CMK (cell line): ENCODE measurements at places on chromosomes 3 and 15.
A peak's percentile ranks its signal among the peaks of the same experiment; 100 is the strongest.

DNA sequence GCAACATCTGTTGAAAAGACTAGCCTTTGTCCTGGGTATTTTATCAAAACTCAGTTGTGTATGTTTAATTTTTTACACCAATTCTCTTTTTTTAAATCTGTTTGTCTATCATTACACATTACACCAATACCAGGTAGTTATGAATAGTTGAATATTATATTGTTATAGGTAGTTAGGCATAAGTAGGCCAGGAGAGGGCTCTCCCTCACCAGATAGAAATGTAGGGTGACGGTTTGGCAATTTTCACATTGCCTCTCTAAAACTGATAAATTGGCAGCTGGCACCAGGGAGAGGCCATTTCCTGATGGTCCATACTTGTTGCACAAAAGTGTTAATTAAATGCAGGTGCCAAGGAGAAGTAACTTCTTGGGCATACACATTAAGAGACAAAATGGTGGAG is 483.1 kb upstream of the EPHA6 start:
- DNase-seq: no peak

GRCh38 chr15:78712797-78713515 is 71.9 kb upstream of the CHRNB4 start:
- DNase-seq: no peak

DNA sequence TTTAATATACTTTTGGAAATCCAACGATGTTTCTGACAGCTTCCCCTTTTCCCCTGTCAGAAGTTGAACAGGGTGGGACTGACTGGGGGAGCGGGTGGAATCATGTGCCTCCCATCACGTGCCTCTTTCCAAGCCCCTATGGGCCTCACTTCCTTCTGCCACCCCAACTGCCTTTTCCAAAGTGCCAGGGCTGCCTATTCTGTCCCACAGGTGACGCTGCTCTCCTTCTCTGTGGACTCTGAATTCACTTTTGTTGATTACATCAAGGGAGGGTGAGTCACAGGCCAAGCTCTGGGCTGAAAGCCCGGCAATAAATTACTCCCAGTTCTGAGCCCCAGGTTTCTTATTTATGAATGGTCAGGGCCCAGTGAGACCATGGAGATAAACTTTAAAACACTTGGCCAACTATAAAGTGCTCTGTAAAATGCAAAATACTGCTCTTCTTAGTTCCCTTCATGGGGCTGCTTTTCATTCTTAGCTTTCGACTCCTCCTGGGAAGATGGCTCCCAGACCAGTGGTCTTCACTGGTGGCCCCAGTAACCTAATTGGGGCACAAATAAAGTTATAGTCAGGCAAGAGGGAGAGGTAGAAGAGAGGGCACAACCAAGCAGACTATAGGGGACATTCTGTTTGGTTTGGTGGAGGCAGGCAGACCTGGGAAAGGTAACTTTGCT is 12.3 kb downstream of the CPNE9 start:
- DNase-seq: no peak

GRCh38 chr3:107848351-107848915 is 242.4 kb downstream of the CD47 start:
- DNase-seq: no peak

- no peak for DNase-seq
Measured at GRCh38 chr3:122183521-122183892, at the start of gene CASR. CASR (plus strand) TSS chr3:122183668; CDS start chr3:122254190, 70,522 bp downstream.

- DNase-seq: no peak
Measured at GRCh38 chr3:62496503-62496902, 123.2 kb upstream of the FEZF2 start.

- DNase-seq: no peak
Measured at GRCh38 chr3:70702132-70702531, 389.7 kb upstream of the MDFIC2 start.

DNA sequence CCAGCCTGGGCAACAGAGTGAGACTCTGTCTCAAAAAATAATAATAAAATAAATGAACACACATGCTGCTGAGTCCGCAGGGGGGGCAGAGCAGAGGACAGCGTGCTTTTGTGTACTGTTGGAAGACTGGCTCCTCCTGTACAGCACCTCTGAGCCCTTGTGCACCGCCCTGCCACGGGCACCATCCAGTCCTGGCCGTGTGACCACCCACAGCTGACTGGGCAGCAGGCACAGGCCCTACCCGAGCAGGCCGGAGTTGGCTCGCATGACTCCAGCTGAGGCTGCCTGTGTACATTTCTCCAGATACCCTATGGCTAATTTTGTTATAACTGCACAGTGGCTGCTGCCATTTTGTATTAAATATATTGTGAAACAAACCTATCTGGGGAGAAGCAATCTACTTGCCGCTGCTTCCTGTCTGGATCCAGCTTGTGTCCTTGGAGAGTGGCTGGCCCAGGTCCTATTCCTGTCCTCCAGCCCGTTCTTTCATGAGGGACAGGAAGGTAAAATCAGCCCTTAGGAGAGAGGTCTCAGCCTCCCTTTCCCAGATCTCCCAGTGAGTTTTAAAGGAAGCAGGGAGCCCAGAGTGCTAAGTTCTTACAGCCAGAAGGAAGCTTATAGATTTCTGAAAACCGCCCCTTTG is 14.6 kb downstream of the IVD start:
- no peak for DNase-seq

DNA sequence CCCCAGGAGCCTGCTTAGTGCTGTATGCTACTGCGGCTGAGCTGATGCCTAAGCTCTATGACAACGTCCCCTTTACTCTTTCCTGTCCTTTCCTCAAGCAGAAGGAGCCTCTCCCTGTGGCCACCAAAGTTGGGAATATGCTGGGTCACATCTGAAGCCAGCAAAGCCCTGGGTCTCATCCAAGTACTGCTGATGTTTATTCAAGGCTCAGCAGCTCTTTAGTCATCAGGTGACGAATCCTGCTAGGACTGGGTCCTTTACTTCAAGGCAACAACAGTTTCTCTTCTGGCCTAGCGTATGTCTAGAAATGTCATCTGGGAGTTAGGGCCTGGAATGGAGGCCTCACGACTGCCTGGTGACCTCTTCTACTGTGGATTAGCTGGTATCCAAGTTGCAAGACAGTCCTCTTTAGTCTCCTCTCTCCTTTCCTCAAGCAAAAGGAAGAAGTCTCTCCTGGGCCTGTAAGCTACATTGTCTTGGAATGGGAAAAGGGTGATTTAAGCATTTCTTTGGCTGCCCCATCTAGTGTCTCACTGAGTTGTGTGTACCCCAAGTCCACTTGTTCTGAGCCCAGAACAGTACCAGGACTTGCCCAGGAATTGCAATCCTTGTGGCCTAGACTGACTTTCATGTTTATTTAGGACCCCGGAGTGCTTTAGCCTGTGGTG is 63.9 kb downstream of the TNFAIP8L3 start:
- no peak for DNase-seq

DNA sequence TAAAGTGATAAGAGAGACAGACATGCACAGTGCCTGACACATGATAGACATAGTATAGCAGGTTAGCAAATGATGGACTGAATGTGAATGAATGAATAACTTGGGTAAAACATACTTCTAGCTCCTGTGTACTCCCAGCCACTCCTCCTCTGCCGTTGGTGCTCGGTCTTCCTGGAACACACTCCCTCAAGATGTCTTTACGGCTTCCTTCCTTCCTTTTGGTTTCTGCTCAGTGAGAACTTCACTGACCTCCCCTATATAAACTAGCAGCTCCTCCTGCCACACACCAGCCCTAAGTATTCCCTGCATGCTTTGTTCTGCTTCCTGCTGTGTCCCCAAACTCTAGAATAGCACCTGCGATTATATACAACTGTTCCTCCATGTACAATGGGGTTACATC is 50.2 kb downstream of the RAD54L2 start:
- peak; percentile 12 for DNase-seq

DNA sequence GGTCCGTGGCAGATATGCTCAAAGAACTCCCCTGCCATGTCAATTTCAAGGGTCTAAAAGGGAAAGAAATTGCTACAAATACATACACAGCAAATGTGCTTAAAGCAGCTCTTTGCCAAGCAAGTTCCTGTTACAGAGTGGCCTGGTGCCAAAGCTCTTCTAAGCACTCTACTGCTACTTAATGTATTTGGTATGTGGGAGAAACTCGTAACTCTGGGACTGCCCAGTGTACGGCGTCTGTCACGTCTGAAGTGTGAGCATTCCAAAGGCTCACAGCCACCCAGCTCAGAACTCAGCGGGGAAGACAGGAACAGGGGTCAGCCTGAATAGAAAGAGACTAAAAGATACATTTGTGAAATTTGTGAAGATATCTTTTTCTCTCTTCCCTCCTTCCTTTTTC is 54.6 kb downstream of the RBMS3 start:
- DNase-seq: no peak

- no peak for DNase-seq
Measured at GRCh38 chr15:78405336-78405924, 32.6 kb upstream of the IREB2 start.

- DNase-seq: no peak
Measured at GRCh38 chr3:121836064-121836463, 1.1 kb downstream of the EAF2 start.

DNA sequence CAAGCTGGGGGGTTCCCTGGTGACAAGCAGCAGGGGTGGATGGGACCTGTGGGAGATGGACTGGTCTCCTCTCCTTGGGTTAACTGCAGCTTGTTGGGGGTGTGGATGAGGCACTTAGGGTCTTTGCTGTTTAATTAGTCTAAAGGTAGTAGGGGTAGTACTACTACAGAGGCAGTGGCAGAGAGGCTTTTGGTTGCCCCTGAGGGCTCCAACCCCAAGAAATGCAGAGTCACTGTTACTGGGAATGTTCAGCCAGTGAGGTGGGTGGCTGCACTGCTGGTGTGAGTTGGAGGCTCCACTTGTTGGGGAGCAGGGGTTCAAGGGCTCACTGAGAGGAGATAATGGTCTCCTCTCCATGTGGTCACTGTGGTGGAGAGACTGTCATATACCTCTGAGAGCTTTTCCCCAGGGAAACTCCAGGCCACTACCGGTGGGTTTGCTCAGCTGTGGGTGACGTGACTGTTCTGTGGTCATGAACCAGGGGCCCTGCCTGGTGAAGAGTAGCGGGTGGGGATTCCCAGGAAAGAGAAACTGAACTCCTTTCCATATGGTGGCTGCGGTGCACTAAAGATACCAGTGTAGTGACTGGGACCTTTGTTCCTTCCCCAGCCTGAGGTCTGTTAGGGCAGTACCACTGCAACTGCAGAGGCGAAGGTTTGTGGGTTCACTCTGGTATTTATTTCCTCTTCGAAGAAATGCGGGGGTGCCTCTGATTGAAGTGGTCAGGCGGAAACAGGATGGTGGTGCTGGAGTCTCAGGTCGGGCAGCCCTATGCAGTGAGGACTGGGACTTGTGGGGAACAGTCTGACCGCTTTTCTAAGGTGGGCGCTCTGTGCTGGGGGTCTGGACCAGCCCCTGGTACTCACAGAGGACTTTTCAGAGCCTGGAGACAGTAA is 68.9 kb upstream of the TNFSF10 start:
- DNase-seq: peak; percentile 71

GRCh38 chr3:172148241-172148640 is 108.9 kb downstream of the FNDC3B start:
- no peak for DNase-seq

DNA sequence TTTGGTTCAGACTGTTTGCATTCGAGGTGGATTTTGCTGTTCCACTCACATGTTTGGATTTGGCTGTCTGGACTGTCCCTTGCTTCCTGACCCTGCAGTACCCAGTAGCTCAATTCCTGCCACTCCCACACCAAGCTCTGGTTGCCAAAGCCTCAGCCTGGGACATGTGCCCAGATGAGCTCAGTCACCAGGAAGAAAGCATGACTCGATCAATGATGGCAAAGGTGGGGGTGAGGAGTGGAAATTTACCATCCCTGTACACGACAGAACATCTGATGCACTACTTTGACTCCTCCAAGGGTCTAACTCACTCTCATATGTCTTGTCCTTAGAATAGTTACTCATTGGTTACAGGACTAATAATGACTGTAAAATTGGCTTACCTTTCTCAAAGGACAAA is 45.2 kb downstream of the ZNF385D start:
- DNase-seq: no peak

GRCh38 chr3:182385356-182385755 is 407.9 kb upstream of the ATP11B start:
- DNase-seq: no peak

GRCh38 chr15:70690491-70691276 is 72.7 kb downstream of the UACA start:
- no peak for DNase-seq

GRCh38 chr3:20849975-20850374 is 664.0 kb upstream of the SGO1 start:
- no peak for DNase-seq

GRCh38 chr3:132222868-132223538 is 94.2 kb upstream of the ACP3 start:
- no peak for DNase-seq

DNA sequence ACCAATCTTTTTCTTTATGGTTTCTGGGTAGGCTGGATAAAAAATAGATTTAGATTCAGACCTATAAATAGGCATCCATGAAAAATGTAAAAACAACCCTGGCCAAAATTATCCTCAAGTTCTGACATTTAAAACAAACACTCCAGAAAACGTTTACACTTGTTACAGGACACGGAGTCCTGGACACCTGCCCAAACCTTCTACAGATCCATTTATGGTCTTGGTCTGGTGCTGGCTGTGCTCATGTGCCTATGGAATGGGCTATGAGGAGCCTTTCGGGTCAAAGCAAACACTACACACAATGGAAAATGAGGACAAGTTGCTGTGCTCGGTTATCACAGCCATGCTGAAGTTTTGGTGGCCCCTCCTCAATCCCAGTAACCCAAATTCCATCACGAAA is 108.1 kb downstream of the PDZRN3 start:
- no peak for DNase-seq
